Activated CD4-positive, alpha-beta T cell treated with anti-CD3 and anti-CD28 coated beads, Interleukin-2, amount 50 U/mL, for 4 hours (primary cell): ENCODE measurements at places on chromosomes 7 and 10.
A peak's percentile ranks its signal among the peaks of the same experiment; 100 is the strongest.

DNA sequence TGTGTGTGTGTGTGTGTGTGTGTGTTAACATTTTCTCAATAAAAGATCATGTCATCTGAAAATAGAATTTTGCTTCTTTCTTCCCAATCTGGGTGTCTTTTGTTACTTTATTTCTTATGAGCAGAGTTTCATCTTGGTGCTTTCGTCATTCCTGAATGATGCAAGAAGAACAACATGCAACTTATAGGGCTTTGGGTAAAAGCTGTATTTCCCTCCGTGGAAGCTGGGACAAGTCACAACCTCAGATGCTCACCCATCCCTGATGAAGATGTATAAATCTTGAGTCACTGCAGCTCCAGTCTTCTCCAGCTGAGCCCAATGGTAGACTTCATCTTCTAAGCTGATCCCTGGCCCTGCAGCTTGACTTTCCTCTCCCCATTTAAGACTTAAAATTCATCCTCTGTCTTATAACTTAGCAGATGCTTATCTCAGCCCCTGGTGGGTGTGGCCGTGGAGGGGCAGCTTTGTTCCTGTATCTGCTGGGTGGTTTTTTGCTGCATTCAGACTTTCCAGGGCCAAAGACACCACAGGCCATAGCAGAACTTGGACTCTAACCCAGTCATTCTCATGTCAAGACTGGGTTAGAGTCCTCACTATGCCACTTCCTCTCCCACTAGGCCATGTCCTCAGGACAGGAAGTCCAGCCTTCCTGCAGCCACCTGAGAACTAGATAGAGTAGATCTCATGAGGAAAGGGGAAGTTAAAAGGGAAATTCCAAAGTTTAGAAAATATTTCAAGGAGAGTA lies 356.4 kb downstream of the TNS3 start:
- DNase-seq = no peak

GRCh38 chr10:48939790-48940325 lies at the start of gene LRRC18:
LRRC18 (minus strand) TSS chr10:48939840; CDS start chr10:48914155, 25,685 bp downstream.
- no peak for DNase-seq

DNA sequence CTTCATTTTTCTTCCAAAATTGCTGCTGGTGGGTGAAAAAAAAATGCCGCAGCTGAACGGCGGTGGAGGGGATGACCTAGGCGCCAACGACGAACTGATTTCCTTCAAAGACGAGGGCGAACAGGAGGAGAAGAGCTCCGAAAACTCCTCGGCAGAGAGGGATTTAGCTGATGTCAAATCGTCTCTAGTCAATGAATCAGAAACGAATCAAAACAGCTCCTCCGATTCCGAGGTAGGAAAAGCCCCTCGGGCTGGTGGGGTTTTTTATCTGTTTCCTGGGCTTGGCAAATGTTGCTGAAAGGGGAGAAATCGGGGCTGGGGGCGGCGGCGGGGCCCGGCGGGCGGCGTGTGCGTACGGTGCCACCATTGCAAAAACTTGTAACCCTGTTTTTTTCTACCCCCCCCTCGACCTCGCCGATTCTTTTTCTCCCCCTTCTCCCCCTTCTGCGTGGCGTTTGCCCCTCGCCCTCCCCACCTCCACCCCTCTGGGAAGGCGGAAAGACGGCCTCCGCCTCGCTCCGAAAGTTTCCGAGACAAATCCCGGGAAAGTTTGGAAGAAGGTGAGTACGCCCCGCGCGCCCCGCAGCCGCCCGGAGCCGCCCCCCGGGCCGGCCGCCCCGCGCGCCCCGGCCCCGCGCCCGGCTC lies 789 bp downstream of the TCF7L2 start:
- no peak for DNase-seq

- no peak for DNase-seq
Measured at GRCh38 chr7:23234569-23235296, 11.8 kb upstream of the GPNMB start.

- peak; percentile 10 for DNase-seq
Measured at GRCh38 chr10:4546500-4546899, 279.5 kb upstream of the AKR1E2 start.

DNA sequence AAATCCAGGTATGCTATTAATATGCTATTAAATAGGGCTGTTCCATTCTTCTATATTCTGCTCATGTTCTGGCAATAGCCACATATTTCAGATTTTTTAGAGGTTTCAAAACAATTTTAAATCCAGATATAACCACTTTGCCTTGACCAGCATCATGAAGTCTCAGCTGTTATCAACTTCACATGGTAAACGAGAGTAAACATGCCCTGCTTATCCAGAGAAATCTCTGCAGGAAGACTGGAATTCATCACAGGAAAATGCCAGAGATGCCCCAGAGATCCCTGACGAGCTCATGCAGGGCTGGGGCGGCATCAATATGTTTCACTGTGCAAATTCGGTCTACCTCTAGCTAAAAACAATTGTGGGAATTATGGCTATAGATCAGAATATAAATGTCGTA lies 126.5 kb downstream of the FANK1 start:
- no peak for DNase-seq

- no peak for DNase-seq
Measured at GRCh38 chr10:93804200-93804599, 46.5 kb downstream of the LGI1 start.

DNA sequence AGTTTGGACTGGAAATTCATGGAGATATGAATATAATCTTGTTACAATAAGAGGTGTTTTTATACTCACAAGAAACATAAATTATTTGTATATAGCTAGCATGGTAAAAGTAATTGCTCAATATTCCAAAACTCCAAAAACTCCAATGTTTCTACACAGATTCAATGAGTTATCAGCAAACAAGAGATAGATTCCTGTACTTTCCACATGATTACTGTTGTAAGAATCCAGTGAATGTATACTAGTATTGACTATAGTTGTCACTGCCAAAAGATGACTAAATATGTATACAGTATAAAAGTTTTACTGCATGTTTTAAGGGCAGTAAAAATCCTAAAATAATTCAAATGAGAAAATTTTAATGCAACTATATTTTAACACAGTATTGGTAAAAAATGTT lies 10.7 kb downstream of the ATOH7 start:
- no peak for DNase-seq

DNA sequence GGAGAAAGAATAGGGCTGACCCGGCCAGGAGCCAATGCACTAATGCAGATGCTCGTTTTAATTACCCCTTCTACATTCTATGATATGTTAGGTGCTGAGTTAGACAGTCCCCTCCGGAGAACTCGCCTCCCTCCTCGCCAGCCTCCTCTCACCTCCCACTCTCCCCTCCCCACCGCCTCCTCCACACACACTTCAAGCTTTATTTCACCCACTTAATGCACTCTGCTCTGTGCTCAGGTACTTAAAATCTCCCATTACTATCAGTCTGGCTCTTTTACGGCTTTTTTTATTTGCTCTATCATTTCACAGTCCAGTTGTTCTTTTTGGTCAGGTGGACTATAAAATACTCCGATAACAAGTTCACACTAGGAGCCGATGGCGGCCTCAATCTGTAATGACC lies 231.6 kb downstream of the TEX36 start:
- DNase-seq = no peak

GRCh38 chr7:158602905-158603772 lies 15.5 kb upstream of the PTPRN2 start:
- DNase-seq = no peak

DNA sequence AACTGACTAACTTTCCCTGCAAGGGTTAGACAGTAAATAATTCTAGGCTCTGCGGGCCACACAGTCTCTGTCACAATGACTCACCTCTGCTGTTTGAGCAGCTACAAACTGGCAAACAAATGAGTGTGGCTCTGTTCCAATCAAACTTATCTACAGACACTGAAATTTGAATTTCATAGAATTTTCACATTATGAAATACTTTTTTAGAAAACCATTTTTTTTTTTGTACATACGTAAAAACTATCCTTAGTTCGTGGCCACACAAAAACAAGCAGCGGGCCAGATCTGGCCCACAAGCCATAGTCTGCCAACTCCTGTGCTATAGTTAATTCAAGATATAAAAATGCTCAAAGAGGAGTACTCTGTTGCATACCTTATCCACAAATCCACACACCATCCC lies 32.6 kb downstream of the PIP4K2A start:
- peak; percentile 53 for DNase-seq

- DNase-seq = no peak
Measured at GRCh38 chr7:5702876-5703571, 78.4 kb downstream of the RNF216 start.

DNA sequence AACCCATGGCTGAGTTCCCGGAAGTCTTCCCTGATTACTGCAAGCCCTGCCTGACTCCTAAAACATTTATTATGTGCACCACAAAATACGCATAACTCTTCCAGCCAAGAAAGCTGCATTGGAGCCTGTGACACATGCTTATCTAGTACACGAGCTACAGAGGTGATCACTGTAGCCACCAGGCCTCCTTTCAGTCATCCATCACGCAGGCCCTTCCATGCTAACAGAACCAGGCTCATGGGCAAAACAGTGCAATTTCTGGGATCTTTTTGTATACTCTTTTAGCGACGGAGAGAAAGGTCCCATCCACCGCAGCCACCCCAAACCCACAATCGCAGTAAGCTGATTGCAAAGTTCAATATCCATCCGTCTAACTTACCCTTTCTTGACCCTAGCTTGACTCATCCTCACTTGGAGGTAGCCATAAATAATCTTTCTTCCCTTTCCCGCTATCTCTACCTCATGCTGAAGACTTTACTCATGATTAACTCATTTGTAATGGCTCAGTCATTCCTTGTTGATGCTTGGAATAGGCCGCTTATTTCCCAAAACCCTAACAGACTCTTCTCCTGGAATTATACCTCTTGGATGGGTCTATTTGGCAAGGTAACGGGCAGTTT lies 1203.5 kb downstream of the TYW1 start:
- no peak for DNase-seq

- no peak for DNase-seq
Measured at GRCh38 chr10:10551596-10552301, 465.9 kb upstream of the CELF2 start.
